ENCODE measurements at places on chromosomes 12 and 14. TPM values are rescaled to one million over a fixed set of nuclear protein-coding genes. Genes with fewer than 3 reads are reported as not detected.

The C14orf180 gene
- not detected for total RNA-seq

The IFI27L2 gene
- 102 TPM for total RNA-seq

The ANKS1B gene
- total RNA-seq: 2.9 TPM

The SRGAP1 gene
- 4.4 TPM for total RNA-seq

Measured in cardiac atrium fibroblast (primary cell).